CD4-positive, alpha-beta T cell treated with Interleukin-17A for 4 hours (primary cell): ENCODE measurements at places on chromosomes 4 and X.

- no peak for DNase-seq
Measured at GRCh38 chr4:85932500-85933290, 427.2 kb downstream of the MAPK10 start.

DNA sequence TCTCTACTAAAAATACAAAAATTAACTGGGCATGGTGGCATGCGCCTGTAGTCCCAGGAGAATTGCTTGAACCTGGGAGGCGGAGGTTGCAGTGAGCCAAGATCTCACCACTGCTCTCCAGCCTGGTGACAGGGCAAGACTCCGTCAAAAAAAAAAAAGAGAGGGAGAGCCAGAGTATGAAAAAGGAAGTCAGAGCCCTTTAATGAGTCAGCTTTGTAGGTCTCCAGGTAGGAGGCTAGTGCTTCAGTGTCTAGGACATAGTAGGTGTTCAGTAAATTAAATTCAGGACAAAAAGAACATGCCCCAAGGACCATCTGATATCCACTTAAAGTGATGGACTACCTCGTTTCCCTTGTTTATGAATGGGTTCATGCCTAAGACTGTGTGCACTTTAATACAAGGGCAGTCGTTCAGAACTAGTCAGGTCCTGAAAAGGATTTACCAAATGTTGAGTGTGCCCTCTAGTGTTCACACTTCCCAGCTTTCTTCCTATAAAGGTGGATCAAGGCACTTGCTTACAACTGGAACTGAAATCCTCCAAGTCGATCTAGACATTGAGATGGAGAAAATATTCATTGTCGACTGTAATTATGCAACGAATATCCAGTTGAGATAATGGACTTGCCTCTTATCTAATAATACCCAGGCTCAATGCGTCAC lies 29.0 kb downstream of the F9 start:
- DNase-seq = no peak

- DNase-seq = no peak
Measured at GRCh38 chr4:119739796-119740195, 111.2 kb upstream of the PDE5A start.

- DNase-seq = no peak
Measured at GRCh38 chr4:88275949-88276515, 8.3 kb downstream of the PPM1K start.

GRCh38 chrX:150694738-150695410 lies 1.7 kb downstream of the MTMR1 start:
- peak; percentile 18 for DNase-seq

- no peak for DNase-seq
Measured at GRCh38 chrX:1853916-1854315, 239.1 kb downstream of the ASMT start.

GRCh38 chr4:52299120-52299519 lies 248.0 kb downstream of the SPATA18 start:
- DNase-seq = no peak

- DNase-seq = no peak
Measured at GRCh38 chrX:54492340-54492739, 3.7 kb downstream of the FGD1 start.
